ENCODE measurements at places on chromosomes 4 and X.

DNA sequence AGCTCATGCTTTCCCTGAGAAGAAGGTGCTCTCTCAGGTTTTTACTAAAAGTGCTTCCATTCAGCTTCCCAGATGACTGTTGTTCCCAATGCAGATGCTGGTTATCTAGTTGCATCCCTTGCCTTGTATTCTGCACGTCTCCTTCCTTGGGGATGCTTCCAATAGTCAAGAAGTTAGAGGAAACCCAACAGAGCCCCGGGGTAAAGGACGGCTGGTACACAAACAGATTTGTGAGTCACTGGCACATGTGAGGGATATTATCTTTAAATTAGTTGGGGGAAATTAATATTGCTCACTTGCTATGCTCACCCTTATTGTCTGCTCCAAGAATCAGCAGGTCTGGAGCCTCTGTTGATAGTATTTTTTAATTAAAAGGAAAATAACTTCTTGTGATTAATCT is 465.2 kb upstream of the BOD1L1 start:
- DNase-seq = no peak

GRCh38 chr4:173317004-173317403 is 17.2 kb downstream of the HMGB2 start:
- DNase-seq = peak; percentile 69

DNA sequence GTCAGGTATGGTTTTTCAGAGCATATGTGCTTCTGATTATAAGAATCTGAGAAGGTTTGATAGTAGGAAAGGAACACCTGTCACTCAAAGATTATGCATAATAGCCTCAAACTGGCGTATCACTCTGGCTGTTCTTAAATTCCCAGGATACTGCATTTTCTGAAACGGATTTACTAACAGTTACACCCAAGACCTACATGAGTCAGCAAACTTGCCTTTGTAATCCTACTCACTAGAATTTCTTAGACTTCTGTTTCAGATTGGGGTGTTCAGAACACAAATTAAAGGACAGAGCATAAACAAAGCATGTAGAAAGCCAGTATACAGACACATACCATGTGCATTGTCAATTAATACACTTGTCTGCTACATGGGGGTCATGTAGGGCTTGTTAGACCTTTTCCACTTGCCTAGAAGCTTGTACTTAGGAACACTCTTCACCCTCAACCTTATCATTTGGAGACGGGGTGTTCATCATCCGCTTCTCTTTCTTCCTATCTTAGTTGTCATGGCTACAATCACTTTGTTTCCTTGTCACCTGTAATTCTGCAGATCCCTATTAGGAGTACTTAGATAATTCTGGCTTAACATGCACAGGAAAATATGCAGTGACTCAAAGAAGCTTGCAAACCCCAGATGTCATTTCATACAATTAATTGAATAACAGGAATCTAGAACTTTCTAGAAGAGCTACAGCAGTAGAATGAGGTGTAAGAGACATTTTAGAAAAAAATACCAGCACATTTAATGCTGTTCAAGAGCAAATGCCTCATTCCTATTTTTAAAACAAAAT is 593.0 kb upstream of the TENM3 start:
- DNase-seq = no peak

DNA sequence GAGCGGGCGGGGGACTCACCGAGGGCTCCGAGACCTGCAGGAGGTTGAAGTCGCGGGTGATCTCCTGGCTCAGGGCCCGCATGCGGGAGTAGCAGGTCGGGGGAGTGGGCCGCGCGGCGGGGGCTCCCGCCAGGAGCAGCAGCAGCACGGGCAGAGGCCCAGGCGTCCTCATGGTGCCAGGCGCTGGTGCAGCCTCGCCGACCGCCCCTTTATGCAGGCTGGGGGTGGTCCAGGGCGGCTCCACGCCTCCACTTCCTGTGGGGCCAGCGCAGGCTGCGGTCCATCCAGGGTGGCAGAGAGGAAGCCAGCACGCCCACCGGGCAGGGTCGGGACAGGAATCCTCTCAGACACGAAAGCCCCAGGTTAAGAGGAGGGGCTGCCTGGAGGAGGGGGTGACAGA is at the start of gene CYTL1:
TSS of gene CYTL1 (minus strand) at position 185 of the 400 bp plus-strand sequence. CDS start at position 172, 13 bp downstream.
- no peak for DNase-seq

DNA sequence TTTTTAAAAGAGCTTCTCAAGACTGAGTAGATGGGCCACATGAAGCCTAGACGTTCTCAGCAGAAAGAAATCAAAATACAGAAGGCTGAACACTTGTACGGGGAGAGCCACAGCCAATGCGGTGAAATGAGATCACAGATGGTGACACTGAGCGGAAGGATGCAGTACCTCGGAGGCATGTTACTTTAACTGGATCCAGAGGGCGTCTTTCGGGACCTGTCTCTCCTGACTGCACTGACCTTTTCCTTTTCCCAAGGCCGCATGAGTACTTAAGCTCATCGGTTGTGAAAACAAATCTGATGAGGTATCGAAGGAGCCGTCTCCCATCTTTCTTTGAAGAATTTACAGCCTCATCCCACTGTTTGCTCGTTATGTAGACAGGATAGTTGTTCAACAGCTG is 32.6 kb downstream of the BEND4 start:
- no peak for DNase-seq

GRCh38 chr4:789571-790465 is 36.1 kb downstream of the CPLX1 start:
- peak; percentile 32 for DNase-seq

GRCh38 chr4:26239801-26240200 is 81.0 kb upstream of the RBPJ start:
- no peak for DNase-seq

- DNase-seq = no peak
These were observed 345.7 kb upstream of the HS3ST1 start for GRCh38 chr4:11774346-11774745.

GRCh38 chrX:25015486-25016360 is at the start of gene ARX:
Gene ARX, minus strand, starts transcription at chrX:25015965. Its CDS starts 228 bp downstream, at chrX:25015737.
- DNase-seq = peak; percentile 65

DNA sequence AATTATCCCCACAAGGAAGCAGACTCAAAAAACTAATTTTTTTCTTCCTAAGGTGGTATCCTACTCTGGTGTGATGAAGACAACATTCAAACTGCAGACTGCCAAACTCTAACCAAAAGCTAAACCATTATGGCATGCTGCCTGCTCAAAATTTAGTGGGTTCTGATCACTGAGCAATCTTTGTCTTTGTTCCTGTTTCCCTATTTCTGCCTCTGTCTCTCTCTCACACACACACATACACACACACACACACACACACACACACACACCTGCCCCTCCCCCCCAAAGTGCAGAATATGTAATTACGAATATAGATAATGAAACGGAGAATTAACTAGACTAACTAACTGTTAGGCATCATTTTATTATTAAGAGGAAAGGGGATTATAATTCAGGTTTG is 1278.6 kb downstream of the PCDH7 start:
- no peak for DNase-seq

DNA sequence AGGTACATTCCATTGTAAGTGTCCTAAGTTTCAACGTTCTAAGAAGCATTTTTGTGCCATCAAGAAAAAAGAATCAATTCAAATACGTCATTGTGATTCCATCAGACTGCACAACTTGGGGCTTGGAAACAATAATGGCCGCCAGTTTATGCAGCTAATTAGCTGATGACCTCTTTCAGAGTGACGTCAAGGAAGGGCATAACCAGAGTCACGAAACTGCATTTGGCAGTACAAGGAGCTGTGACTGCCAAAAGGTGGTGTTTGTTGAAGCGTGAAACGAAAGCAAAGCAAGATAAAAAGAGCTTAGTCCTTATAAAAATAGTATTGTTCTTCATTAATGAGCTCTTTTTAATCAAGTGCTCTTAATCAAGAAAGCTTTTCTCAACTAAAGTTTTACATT is 81.1 kb upstream of the SH3RF1 start:
- no peak for DNase-seq

DNA sequence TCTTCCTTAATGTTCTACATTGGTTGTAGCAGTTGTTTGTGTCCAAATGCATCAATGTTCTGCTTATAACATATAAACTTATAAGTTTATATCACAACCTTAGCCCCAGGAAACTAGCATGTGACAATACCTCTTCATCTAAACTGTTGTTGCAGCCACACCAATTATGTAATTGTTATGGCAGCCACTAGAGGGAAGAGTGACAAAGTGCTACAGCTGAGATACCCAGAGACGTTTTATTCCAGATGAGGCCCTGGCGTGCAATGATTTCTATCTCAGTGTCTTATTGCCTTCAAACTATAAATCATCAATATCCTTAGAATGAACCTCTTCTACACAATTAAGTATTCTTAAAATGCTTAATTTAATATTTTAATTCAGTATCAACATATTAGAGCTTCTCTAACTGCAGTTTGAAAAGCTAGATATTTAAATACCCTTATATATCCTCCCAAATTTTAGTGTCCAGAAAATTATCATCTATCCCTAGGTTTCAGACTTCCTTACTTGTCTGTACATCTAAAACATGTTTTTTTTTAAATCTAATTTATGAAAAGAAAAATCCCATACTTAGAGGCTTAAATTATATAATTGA is 171.6 kb downstream of the PCDH10 start:
- peak; percentile 70 for DNase-seq

Measured in NAMALWA (cell line).